T-cell (primary cell): ENCODE measurements at places on chromosomes 16 and 17. TPM values are rescaled to one million over a fixed set of nuclear protein-coding genes. Genes with fewer than 3 reads are reported as not detected.

GRCh38 chr17:52149626-52150025 lies 8.9 kb downstream of the CA10 start:
- H3K4me3 ChIP-seq: no peak overlapping the region
- H3K27me3 ChIP-seq: no peaks in the 10 kb centered on the region
- DNase-seq: no peak

CLN3 gene
- 61.1 TPM for total RNA-seq

DNA sequence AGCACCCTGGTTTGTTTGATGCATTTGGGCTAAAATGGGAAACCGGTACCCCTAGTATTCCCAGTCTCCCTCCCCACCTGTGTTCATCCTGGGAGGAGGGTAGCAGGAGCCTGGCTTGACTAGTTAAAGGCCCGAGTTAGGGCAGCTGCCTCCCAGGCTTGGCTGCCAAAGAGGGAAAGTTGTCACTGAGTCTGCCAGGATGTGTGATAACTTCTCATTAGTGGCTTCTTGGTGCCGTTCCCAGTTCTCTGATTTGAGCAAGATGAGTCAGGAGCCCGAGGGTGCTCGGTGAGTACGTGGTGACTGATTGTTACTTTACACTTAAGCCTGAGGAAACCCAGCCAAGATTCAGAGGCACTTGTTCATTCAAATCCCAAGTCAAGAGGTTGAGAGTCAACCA lies 2.5 kb downstream of the KRT32 start:
- no peak overlapping the region for H3K27ac ChIP-seq
- H3K36me3 ChIP-seq: no peaks in the 10 kb centered on the region
- H3K4me3 ChIP-seq: no peak overlapping the region
- H3K27me3 ChIP-seq: no peaks in the 10 kb centered on the region

DNA sequence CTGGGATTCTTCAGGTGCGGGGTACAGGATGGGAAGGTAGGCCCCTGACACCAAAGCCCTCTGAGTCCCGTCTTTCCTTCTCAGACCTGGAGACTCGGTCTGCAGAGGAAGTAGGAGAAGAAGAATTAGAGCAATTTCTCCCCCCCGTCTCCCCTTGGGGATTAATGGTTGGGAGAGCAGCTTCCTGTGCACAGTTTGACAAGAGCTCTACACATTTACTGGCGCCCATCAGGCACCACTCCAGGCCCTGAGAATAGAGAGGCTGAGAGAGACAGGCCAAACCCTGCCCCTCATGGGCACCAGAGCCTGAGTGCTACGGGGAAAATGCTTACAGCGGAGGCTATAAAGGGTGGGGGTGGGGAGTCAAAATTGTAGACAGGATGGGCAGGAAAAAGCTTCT lies 3.5 kb upstream of the C16orf74 start:
- no peak overlapping the region for H3K27ac ChIP-seq
- peaks cover 24% of the 10 kb centered on the region for H3K4me1 ChIP-seq
- H3K27me3 ChIP-seq: peaks cover 70% of the 10 kb centered on the region
- H3K4me3 ChIP-seq: no peak overlapping the region

SLFN14 gene
- total RNA-seq: not detected

DNA sequence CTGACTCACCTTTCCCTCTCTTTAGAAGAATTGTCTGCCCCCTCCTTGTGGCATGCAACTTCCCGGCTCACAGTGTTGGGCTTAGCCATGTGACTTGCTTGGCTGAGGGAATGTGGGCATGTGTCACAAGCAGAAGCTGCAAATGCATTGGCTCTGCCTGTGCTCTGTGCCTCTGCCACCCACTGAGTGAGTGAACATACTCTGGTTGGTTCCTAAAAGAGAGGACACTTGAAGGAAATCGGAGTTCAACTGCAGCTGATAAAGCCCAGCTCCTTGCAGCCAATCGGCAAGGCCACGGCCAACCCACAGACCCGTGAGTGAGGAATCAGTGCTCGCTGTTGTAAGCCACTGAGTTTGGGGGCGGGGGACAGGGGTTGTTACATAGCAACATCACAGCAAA lies 10.9 kb upstream of the GINS2 start:
- no peak overlapping the region for H3K27ac ChIP-seq
- no peaks in the 10 kb centered on the region for H3K36me3 ChIP-seq
- peaks cover 44% of the 10 kb centered on the region for H3K27me3 ChIP-seq
- H3K4me3 ChIP-seq: no peak overlapping the region
- H3K4me1 ChIP-seq: no peaks in the 10 kb centered on the region

GRCh38 chr17:40094874-40095273 lies 5.5 kb downstream of the NR1D1 start:
- H3K36me3 ChIP-seq: peaks cover 56% of the 10 kb centered on the region
- no peak overlapping the region for H3K4me3 ChIP-seq
- peak overlapping the region; percentile 93 for H3K27ac ChIP-seq
- no peak for DNase-seq
